GM12892 (cell line): ENCODE measurements at places on chromosomes 2 and 18.
A peak's percentile ranks its signal among the peaks of the same experiment; 100 is the strongest.

- no peak for DNase-seq
Measured at GRCh38 chr2:51291762-51292551, 260.0 kb upstream of the NRXN1 start.

DNA sequence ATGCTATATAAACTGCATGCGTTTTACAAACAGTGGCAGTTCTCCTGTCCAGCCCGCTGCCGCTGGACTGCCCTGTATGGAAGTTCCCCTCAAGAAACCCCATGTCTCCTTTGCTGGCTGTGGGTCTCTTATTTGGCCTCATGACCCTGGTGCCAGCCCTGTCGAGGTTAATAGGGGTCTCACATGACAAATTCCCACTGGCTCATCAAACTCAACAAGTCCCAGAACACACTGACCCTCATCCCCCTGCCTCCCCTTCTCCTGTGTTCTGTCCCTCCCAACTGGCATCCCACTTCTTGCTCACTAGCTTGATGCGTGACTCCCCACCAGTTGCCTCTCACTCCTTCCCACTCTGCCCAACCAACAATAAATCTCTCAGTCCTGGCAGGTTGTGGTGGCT lies 137.6 kb upstream of the HS6ST1 start:
- DNase-seq, result no peak

GRCh38 chr2:188668017-188668680 lies 306.0 kb upstream of the COL3A1 start:
- DNase-seq, result no peak

DNA sequence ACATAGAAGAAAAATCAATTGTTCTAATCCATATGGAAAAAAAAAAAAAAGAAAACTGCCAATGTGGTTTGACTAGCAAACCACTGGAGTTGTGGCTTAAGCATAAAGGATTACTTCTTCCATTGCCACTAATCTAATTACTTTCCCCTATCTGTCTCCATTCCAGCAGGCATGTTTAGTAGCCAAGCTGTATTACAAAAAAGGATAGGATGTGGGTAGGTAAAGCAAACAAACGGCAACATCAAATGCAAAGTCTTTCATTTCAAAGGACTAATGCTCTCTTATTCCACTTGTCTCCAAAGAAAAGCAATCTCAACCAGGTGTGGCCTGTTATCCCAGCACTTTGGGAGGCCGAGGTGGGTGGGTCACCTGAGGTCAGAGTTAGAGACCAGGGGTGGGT lies 36.5 kb downstream of the SLC8A1 start:
- no peak for DNase-seq

DNA sequence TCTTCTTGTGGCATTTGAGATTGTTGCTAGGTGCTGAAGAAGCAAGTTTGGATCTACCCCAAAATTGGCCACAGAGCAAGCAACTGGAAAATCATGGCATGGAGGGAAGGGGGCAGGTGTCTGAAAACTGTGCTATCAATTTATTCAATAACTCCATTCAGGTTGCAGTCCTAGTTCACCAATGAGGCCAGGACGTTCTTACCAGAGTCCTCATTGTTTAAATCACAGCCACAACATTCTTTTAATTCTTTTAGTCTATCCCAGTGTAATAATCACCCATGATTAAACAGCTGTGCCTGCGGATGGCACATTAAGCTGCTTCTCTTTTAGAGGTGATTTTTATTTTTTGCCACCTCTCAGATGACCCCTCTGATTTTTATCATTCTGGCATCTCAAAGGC lies 103.5 kb downstream of the ANKRD44 start:
- DNase-seq, result no peak

- DNase-seq, result no peak
Measured at GRCh38 chr2:210966330-210966729, 409.9 kb downstream of the CPS1 start.

DNA sequence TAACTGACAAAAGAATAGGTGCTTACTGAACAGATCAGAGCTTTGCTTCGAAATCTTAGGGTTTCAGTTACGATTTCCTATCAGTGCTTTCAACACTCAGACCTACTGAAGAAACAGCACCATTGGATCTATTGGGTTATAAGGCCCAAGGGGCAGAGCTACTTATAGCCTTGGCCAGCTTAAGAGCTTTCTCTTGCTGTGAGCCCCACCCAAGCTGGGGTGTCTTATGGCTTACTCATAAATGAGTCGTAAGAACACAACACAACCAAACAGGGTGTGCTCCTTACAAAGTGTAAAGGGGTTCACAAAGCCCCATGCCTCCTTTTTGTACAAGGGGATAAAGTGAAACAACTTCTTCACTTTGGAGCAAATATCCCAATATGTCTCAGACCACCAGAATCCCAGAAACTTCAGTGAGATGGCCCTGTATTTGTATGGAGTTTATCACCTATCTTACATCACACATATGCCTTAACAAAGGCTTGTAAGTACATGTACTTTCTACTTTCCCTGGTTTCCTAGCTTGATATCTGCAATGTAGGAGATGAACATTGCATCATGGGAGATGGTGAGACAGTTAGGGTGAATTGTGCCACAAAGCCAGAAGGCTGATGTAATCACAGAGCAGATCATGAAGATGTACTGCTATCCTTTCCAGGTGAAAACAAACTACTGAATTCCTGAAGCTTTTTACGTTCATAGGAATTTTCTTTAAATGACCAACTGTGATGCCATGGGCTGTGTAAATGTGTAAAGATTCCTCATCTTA lies 115.5 kb upstream of the GLI2 start:
- DNase-seq, result no peak

GRCh38 chr2:154706660-154707059 lies 8.2 kb downstream of the KCNJ3 start:
- DNase-seq, result no peak

DNA sequence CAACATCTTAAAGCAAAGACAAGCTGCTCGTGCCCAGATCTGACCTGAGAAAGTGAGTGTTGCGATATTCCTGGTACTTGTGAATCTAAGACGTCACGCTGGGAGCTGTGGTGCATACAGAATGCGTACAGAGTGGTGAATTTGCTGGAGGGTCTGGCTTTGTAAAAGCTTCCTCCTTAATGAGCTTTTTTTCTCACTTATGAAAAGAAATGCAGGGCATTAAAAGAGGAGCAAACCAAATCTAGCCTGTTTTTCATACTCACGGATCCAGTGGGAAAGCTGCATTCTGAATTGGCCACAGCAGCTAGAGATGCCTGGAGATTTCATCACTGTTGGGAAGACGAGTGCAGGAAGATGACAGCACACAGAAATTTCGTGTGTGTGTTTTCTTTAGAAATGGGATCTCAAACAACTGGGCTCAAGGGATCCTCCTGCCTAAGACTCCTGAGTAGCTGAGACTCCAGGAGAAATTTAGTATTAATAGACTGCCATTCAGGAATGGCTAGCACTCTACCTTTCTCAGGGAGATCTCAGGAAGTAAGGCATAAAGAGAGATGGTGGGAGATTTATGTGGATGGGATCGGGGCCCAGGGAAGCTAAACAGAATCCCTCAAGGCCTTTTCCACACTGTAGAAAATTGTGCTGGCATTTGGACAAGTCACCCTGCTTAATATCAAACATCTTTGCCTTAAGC lies 181.3 kb downstream of the ALPK2 start:
- no peak for DNase-seq

DNA sequence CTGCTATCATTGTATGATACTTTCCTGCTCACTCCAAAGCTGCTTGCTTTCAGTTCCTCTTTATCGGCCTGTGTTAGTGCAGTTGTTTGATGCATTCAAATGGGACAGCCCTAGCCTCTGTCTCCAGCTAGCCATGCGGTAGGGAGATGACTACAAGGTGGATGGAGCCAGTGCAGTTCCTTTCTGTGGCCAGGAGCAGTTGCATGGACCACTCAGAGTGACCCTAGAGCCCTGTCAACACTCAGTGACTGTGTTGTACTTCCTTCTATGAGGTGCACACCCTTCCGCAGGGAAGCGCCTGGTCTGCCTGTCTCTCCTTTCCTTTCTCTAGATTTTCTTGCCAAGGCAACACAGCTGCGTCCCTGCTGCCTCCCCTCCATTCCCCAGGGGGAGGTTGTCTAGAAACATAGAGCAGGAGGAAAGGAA lies 33.8 kb downstream of the KCNS3 start:
- no peak for DNase-seq

DNA sequence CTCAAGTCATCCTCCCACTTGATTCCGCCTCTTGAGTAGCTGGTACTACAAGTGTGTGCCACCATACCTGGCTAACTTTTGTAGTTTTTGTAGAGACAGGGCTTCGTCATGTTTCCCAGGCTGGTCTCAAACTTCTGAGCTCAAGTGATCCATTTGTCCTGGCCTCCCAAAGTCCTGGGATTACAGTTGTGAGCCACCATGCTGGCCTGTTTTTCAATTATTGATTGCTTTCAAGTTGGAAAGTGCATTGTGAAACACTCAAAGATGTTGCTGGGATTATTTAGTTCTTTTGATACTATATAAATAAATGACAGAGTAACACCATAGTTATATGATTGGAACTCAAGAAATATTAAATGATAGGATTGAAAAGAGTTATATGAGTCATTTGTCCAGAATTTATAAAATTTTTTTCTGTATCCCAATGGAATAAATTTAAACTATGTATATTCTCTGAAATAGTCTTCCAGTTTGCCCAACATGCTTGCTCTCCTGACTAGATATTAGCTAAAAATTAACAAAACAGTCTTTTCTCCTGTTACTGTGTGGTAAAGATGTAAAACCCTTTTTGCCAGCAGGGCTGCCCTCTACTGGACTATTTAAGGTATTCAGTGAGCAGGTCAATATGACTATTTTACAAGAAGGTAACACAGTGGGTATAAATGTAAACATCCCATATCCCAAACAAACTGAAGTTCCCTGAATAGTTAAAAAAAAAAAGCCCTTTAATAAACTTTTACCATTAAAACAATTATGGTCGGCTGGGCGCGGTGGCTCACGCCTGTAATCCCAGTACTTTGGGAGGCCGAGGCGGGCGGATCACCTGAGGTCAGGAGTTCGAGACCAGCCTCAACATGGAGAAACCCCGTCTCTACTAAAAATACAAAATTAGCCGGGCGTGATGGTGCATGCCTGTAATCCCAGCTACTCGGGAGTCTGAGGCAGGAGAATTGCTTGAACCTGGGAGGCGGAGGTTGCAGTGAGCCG lies 42.7 kb downstream of the ACSL3 start:
- DNase-seq, result no peak

GRCh38 chr2:233210843-233211547 lies 40.5 kb upstream of the ATG16L1 start:
- DNase-seq, result no peak

DNA sequence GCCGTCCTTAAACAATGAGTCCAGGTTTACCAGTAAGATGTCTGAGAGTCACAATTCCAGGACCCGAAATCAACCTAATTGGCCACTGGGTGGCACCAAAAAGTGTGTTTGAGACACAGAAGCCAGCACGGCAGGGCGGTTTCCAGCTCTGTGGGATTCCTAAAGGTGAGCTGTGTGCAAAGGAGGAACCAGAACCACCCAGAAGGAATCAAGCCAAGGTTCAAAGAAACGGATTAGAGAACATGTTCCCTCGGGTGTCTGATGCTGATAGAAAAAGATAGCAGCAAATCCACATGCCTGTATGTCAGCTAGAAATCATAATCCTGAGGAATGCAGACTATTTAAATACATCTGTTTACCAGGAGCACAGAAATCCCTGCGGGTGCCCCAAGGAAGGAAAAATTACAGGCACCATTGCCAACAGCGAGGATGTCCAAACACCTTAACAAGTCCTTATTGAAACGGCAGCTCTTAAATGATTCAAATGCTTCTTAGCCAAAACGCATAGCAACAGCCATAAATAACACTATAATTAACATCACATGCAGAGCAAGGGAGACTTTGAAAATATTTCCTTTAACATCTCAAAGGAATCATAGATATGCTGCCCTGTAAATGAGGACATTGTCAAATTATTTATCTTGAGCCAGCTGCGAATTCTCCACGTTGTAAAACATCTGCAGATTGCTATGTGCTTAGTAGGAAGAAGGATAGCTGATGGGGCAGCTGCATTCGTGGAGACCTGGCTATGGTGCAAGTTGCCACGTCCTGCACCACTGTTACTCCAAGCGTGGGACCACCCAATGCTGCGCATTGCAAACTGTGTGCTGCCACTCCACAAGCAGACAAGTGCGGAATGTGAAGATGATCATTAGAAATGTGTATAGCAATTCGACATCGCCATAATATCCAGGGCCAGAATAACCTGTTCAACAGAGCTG lies 318.7 kb upstream of the NCKAP5 start:
- DNase-seq, result peak; percentile 14

DNA sequence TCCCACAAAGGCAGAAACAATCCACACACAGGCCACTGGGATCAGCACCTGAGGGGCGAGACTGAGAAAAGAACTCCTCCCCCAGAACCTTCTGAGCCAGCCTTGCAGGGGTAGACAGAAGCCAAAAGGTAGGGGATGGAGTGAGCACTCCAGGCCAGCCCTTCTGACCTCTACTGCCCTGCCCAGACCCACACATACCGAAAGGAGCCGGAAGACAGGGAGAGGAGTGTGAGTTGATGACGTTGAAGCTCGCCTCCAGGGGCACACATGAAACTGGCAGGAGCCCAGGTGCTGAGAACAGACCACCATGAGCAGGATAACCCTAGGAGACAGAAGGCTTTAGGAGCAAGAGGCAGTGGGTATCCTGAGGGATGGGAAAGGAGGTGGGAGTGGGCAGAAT lies 1.8 kb downstream of the SLC23A3 start:
- DNase-seq, result no peak

- no peak for DNase-seq
Measured at GRCh38 chr2:58051445-58051844, 4.8 kb downstream of the VRK2 start.

GRCh38 chr2:67486041-67486796 lies 89.1 kb downstream of the ETAA1 start:
- DNase-seq, result no peak

- no peak for DNase-seq
Measured at GRCh38 chr2:123890148-123890547, 134.9 kb upstream of the CNTNAP5 start.

DNA sequence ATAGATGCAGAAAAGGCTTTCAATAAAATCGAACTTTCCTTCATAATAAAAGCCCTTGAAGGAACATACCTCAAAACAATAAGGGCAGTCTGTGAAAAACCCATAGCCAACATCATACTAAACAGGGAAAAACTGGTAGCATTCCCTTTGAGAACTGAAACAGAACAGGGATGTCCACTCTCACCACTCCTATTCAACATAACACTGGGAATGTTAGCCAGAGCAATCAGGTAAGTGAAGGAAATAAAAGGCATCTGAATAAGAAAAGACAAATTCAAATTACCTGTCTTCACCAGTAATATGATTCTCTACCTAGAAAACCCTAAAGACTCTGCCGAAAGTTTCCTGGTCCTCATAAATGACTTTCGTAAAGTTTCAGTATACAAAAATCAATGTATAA lies 861.0 kb upstream of the VRK2 start:
- DNase-seq, result no peak

GRCh38 chr18:10314066-10314465 lies 140.4 kb upstream of the APCDD1 start:
- no peak for DNase-seq

DNA sequence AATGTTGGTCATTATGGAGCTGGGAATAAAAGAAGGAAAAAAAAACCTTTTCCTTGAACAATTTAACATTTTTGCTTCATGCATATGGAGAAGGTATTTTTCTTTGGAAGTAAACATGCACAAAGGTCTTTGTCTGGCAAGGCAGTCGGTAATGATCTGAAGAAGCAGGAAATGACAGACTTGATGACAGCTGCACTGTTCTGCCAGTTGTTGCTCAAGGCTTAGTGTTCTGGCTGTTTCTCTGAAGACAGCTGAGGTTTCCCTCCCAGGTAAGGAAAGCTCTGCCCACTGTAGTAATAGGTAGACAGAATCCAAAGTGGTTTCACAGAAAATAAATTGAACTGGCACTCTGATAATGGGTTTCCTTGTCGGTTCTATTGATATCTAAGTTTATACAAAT lies 308.4 kb upstream of the GCFC2 start:
- DNase-seq, result no peak
